Renal cortical epithelial cell (primary cell): ENCODE measurements at places on chromosomes 2 and 18.

GRCh38 chr18:41324020-41324791 is 630.8 kb upstream of the PIK3C3 start:
- DNase-seq: no peak

- DNase-seq: peak; percentile 65
These were observed 25.3 kb upstream of the NOTO start for GRCh38 chr2:73176881-73177644.

GRCh38 chr2:51165534-51166260 is 133.8 kb upstream of the NRXN1 start:
- DNase-seq: no peak

DNA sequence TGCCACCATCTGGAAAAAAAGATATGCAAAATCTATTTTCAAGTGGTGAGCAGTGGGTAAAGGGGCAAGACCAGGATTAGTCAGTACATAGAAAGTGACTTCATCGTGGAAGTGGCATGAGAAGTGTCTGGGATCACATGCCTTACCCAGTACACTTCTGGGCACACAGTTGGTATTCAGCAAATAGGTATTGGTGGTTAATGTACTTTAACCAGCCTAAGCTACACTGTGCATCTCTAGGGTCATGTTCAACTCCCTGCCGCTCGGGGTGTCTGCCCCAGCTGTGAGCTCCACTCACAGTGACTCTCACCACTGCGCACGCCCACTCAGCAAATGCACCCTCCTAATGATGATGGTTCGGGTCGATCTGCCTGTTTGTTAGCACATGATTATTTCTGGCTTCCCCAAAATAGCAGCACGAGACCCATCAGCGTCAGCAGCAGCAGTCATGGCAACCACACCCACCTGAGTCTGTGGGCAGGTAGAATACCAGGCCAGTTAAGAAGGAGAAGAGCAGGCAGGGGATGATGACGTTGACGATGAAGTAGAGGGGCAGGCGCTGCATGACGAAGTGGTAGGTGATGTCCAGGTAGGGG is 11.1 kb downstream of the CHRNA1 start:
- DNase-seq: peak; percentile 42

- DNase-seq: no peak
These were observed 657.9 kb upstream of the SLC8A1 start for GRCh38 chr2:41109744-41110143.

DNA sequence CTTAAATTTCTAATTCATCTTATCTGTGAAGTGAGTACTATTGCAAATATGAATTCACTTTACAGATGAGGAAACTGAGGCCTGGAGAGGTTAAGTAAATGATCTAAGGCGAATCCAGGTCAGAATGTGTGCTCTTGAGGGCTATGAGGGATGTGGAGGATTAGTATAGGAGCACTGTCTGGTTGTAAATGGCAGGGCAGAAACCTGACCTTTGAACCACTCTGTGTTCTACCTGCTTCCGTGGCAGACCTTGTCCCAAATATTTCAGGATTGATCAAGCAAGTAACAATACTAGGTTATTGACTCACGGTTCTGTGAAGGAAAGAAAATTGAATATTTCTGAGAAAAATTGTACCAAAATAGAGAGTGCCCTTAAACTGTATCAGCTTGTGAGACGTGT is 74.7 kb downstream of the PTPRM start:
- DNase-seq: no peak

DNA sequence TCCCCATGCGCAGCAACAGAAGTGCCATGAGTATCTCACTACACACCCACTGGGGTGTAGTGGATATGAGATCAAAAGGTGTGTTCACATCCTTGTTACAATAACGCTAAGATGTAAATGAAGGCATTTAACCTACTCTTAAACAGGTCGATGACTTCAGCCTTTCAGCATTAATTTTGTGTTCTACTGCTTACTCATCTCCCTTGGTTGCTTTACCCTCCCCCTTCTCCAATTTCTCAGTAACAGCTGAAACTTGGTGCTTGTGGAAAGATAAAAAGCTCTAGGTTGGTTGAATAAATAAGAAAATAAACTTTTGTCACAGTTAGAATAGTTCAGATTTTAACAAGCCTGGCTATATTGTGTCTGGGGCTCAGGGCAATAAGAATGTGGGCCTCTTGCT is 147.5 kb upstream of the SESTD1 start:
- peak; percentile 63 for DNase-seq

GRCh38 chr18:43931439-43931838 is 654.1 kb upstream of the SYT4 start:
- peak; percentile 48 for DNase-seq

DNA sequence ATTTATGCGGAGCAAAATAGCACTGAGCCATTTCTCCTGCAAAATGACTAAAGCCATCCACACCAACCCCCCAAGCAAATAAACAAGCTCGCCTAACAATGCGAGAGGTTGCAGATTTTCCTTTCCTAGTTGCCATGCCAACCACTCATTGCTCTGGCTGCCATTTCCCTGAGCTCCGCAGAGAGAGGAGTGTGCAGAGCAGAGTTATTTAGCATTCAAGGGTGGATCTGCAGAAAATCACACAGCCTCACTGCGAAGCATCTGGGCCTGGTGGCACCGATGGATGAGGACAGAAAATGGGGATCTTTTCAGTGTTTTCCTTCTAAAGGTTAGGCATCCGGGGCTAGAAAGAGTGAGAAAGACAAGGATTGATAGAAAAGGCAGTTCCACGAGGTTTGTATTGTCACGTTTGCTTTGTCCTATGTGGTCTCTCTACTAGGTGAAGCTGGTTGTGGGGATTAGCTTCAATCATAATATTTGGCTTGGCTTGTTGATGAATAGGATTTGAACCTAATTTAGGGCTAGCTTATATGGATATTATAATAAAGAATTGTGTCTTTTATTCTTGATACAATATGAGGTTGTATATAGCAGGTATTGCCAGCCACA is 110.2 kb upstream of the UNC80 start:
- no peak for DNase-seq

DNA sequence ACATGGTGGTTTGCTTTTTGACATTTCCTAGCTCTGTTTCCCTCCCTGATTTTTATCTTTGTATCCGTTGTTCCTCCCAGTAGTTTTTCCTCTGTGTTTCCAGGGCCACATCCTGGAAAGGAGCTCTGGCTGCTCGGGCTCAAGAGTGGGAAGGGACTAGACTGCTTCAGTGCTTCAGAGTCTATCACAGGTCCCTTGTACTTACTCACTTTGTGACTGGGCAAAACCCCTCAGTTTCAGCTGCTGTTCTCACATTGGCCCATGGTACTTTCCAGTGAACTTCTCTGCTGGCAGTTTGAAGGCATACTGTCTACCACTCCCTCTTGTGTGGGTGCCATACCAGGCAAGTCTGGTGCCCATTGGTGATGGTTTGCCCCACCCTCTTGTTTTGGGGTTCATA is 7.5 kb upstream of the STAMBP start:
- DNase-seq: no peak

DNA sequence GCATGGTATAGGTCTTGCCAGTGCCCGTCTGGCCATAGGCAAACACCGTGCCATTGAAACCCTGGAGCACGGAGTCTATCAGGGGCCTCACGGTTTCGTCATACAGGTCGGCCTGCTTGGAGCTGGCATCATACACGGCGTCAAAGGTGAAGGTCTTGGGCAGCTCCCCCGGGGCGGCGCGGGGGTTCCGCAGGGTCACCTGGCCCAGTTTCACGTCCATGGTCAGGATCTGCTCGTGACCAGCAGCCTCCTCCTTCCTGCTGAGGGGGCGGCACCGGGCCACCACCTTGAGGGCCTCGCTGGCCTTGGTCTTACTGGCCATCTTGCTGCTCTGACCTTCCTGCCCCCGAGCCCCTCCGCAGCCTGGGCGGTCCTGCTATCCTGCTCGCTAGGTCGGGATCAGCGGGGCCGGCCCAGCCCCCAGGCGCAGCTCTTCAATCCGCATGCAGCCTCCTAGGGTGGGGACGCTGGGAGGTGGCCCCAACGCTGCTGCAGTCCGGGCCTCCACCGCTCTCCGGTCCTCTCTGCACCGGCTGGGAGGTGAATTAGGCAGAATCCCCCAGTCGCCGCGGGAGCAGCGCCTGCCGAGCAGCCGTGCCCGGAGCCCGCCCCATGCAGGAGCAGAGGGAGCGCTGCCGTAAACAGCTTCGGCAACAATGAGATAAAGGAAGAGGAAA is 563 bp downstream of the KIF3C start:
- no peak for DNase-seq

GRCh38 chr18:26710470-26711096 is 154.9 kb downstream of the AQP4 start:
- DNase-seq: no peak

DNA sequence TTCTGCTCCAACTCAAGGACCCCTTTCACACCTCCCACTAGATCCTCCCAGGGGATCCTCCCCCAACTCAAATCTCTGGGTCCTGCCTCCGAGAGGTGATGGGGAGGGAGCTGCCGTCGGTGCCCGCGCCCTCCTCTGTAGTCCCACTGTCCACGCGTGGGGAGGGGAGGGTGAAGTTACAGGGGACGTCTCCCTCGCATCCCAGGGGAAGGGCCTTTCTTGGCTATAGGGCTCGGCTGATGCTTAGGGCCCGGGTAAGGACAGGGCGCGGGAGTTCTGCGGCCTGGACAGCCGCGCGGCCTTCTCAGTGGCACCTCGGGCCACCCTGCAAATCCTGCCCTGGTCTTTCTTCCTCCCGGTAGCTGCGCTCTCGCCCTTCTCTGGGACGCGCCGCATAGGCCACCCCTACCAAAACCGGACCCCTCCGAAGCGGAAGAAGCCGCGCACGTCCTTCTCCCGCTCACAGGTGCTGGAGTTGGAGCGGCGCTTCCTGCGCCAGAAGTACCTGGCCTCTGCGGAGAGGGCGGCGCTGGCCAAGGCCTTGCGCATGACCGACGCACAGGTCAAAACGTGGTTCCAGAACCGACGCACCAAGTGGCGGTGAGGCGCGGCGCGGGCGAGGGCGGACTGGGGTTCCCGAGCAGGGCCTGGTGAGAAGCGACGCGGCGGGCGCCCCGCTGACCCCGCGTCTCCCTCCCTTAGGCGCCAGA is 1.2 kb downstream of the TLX2 start:
- no peak for DNase-seq

- DNase-seq: no peak
These were observed 46.0 kb downstream of the PAX8 start for GRCh38 chr2:113232740-113233139.

DNA sequence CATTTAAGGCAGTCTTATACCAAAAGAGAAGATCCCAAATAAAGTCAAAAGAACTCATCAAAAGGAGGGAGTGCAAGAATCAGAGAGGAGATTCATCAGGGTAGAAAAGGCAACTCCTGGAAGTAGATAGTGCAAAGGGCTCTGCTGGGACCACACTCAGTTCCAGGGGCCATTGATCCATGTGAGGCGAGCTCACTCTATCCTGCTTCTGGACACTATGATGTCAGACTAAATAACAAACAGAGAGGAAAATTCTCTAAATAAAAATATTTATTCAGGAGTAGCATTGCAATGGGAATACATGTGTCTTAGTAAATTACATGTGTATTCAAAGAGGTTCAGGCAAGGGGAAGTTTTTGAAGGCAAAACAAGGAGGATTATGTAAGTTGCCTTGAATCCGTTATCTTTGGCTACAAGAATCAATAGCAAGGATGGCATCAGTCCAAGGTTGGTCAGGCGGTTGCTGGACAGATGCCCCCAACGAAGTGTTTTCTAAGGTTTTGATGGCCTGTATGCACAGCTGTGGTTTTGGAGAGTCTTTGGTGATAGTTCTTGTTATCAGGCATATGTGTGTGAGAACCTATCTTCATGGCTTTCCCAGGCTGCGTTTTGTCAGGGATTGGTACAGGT is 13.2 kb upstream of the SERPINB12 start:
- no peak for DNase-seq

GRCh38 chr2:150866431-150866830 is 379.0 kb upstream of the RND3 start:
- DNase-seq: no peak

- no peak for DNase-seq
These were observed 142.6 kb downstream of the HDAC4 start for GRCh38 chr2:239258248-239258647.

DNA sequence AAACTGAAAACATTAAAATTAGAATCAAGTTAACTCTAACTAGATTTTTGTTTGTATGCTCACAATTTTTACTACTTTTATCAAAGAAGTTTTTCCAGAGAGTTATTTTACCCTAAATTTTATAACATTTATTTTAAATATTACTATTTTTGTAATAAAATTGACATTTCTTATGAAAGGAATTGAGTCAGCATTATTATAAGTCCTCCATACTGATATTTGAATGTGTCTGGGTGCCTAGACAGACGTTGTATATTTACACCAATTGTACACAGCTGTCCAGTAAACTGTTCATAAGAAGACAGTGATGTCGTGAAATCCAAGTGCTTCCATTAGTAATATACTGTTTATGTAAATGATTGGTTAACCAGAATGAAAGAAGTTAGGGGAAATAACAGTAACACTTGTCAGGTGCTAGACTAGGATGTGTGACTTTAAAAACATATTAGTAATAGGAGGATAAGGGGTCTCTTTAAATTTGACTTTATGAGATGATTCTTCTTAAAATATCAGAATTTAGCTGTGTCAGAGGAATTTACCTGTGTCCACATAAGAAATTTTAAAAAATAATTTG is 73.7 kb downstream of the TANK start:
- no peak for DNase-seq

DNA sequence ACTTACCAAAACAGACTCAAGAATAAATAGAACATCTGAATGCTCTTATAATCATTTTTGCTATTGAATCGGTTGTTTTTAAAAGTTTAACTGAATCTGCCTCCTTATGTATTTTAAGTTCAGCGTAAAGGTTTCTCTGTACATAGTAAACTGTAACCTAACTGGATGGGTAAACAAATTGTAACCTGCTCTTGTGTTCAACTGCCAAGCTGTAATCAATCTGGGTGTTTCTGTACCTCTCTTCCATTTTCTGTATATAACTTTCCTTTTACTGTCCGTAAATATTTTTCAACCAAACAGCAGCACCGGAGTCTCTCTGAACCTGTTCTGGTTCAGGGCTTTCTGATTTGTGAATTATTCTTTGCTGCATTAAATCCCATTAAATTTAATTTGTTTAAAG is 27.6 kb upstream of the DNAH7 start:
- no peak for DNase-seq

- no peak for DNase-seq
These were observed 332.2 kb downstream of the DYSF start for GRCh38 chr2:71785516-71785981.

GRCh38 chr2:105712981-105713596 is 31.6 kb upstream of the NCK2 start:
- DNase-seq: peak; percentile 46

GRCh38 chr2:77005522-77005921 is 516.7 kb downstream of the LRRTM4 start:
- DNase-seq: peak; percentile 91

DNA sequence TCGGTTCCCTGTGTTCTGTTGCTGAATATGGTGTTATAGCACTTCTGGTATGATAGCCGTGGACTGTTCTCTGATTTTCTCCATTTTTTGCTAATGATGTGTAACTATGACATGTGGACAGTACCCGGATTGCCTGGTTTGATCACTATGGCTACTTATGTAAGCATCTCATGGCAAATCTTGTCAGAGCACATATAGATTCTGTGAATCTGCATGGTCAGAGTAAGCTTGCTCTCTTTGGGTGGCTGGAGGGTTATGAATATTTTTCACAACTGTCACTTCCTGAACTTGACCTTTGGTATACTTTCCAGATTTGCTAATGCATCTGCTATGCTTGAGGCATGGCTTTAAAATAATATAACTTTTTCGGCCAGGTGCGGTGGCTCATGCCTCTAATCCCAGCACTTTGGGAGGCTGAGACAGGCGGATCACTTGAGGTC is 36.8 kb upstream of the ATP8B1 start:
- DNase-seq: no peak

GRCh38 chr18:32482117-32482516 is 11.4 kb upstream of the GAREM1 start:
- no peak for DNase-seq
